ENCODE measurements at places on chromosomes 13 and 19.

DNA sequence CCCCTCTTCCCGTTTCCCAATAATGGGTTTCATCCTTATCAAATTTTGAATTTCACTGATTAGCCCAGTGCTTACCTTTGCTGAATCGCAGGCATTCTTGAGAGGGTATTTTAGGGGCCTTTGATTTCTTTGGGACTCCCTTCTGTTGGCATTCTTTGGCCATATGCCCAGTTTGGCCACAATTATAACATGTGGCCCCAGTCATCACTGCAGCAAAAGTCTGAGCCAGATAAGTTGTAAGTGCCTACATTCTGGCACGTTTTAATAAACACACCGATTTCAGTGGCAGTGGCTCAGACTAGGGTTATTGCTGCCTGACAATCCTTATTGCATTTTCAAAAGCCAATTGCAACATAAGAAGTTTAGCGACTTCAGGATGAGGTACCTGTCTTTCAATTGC is 41.4 kb downstream of the ZNF726 start:
- no peak for DNase-seq

DNA sequence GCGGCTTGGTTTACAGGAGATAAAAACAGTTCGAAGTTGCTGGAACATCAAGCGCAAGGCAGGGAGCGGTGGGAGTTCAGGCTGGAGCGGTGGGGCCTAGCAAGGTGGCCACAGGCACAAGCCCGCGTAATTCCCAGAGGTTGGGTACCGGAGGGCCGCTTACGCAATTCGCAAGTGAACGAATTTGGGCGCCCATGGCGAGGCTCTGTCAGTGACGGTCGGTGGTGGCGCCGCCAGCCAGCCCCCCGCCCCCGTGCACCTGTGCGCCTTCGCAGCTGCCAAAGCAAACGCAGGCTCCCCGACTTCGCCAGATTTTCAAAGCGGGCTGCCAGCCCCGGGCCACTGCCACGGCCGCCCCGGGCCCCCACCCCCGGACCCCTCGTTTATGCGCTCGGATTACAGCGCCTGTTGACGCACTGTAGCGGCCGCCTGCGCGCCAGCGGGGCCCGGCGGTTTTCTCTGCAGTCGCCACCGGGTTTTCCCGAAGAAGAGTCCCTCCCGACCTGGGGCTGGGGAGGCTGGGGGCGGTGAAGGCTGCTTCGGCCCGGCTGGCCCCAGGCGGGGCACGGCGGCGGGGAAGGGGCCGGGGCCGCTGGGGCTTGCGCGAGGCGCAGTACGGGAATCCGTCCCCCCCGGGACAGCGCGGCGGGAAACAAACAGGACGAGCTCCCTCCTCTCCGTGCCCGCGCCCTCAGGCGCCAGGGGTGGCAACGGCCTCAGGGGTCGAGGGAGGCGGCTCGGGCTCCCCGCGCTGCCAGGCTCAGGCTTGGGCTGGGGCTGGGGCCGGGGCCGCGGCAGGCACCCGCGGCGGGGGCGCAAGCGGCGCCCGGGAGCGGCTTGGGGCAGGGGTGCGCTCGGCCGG is 709 bp downstream of the N4BP2L1 start:
- peak; percentile 71 for DNase-seq

- peak; percentile 62 for DNase-seq
Observed at GRCh38 chr19:1825909-1826556, 14.0 kb upstream of the ATP8B3 start.

GRCh38 chr19:46610413-46610775 is 9.3 kb downstream of the CALM3 start:
- DNase-seq, result no peak

- no peak for DNase-seq
Observed at GRCh38 chr13:110438211-110438610, 123.3 kb downstream of the RAB20 start.

DNA sequence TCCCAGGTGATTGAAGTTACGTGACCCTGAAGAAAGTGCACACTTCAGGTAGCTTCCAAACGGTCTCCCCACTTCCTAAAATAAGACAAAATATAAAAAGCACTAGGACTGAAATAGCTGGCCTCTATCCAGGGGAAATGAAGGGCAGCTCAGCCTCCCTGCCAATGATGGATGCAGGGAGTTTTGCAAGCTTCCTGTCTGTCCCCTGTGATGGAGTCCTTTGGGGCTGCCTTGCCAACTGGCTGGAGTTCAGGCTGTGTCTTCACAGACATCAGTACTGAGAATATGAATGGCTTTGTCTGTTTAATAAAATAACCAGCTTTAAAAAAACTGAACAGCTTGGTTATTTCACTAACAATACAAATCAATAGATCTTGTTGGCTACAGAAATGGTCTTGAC is 101.4 kb upstream of the GPR12 start:
- no peak for DNase-seq

DNA sequence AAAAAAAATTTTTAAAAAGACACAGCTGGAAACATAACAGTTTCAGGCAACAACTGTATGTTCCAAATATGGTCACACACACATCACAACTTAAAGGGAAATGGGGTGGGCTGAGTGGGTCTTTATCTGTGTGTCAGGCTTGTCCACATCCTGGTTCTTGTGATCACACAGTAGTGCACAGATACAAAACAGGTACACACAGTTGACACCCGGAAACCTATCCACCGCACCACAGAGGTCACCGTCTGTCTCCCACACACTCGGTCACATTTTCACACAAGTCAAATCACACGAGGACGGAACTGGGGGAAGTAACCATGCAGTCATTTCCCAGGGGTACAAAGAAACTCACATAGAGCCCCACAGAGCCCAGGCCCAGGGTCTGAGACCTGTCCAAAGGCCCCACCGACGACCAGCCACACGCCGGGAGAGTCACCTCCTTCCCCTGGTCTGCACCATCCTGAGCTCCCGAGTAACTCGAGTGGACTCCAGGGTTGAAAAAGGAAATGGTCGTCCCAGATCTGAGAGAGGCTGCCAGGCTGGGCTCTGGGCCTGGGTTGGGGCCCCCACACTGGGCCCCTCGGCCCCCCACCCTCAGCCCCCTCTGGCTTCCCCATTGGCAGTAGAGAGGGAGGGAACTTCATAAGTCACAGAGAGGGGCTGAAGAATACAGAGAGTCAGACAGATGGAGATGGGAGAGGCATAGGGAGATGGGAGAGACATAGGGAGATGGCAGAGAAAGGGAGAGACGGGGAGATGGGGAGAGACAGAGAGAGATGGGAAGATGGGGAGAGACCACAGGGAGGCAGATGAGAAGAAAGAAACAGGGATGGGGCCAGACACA is 1.3 kb upstream of the PPAN start:
- DNase-seq, result no peak

- no peak for DNase-seq
Observed at GRCh38 chr13:50636007-50636704, 207.3 kb downstream of the DLEU7 start.

- peak; percentile 93 for DNase-seq
Observed at GRCh38 chr19:17135001-17135853, 59.6 kb downstream of the MYO9B start.

- no peak for DNase-seq
Observed at GRCh38 chr13:98731925-98732324, 20.5 kb downstream of the SLC15A1 start.

DNA sequence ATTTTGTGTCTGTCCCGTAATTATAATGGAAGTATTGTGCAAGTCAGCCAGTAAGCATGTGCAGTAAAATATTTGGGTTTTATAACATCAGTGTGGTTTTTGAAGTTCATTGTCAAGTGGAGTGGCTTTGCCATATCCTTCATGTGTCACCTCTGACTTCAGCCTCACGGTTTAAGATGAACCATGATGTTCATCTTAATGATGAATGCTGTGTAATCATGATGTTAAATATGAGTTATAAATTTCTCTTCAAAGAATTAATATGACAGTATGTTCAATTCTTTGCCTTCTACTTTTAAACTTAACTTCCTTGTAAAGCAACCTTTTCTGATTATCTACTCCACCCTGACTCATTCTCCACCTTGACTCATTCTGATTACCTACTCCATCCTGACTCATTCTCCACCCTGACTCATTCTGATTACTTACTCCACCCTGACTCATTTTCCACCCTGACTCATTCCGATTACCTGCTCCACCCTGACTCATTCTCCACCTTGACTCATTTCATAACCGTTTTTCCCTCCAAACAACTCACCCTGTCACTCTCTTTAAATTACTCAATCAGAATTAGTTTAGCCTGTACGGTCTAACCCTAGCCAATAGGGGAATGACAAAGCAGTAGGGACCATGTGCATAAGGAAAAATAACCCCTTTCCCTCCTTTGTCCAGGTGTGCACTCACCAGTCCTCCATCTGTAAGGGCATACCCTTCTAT is 50.3 kb upstream of the ANKRD10 start:
- DNase-seq, result no peak

DNA sequence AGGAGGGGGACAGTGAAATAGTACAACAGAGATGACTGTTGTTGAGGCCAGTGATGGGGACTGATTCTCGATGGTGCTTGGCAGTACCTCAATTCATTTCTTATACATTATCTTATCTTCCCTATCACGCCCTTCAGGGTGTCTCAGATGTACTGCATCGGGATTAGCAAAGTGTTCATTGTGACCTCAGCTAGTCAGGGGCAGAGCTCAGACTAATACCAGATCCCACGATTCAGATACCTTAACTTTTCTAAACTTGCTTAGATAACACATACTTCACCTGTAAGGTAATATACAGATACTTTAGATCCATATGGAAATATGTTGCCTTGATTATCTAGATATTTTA is 720.6 kb downstream of the EFNB2 start:
- no peak for DNase-seq

DNA sequence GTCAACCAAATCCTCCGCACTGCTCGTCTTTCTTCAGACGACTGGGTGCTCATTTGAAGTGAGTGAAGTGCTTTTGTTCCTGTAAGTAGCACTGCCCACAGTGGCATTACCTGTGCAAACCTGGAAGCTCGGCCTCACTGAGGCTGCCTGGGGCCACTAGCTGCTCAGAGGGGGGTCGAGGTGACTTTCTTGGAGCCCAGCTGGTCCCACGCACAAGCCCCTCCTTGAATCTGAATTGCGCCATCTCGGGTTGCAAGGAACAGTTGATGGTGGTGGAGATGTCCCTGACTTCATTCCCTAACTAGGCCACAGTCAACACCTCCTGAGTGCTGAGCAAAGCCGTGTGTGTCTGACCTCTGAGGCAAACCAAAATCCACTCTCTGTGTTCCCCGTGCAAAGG is 79.3 kb upstream of the GPR183 start:
- peak; percentile 6 for DNase-seq

GRCh38 chr13:26721251-26722121 is 39.1 kb downstream of the GPR12 start:
- DNase-seq, result no peak

Data from mesothelial cell of epicardium (in vitro differentiated cells).